ENCODE measurements at places on chromosomes 3 and 15.

- no peak for DNase-seq
Observed at GRCh38 chr3:42668793-42669217, 15.3 kb downstream of the ZBTB47 start.

DNA sequence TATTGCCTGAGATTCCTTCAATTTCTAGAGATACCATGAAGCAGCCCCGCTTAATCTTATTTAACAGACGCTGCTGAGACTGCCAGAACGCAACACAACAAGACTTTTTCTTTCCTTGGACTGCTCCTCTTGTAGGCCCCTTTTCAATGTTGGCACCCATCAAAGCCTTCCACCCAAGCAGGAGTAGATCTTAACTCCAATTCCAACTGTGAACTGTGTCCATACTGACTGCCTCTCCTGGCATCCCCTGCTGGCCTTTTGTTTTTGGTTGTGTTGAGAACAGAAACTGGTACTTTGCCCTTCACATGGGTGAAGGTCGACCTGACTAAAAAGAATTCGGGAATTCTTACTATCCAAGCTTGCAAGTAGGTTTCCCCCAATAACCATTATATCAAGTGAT, 50.2 kb downstream of the TRIM71 start:
- no peak for DNase-seq

DNA sequence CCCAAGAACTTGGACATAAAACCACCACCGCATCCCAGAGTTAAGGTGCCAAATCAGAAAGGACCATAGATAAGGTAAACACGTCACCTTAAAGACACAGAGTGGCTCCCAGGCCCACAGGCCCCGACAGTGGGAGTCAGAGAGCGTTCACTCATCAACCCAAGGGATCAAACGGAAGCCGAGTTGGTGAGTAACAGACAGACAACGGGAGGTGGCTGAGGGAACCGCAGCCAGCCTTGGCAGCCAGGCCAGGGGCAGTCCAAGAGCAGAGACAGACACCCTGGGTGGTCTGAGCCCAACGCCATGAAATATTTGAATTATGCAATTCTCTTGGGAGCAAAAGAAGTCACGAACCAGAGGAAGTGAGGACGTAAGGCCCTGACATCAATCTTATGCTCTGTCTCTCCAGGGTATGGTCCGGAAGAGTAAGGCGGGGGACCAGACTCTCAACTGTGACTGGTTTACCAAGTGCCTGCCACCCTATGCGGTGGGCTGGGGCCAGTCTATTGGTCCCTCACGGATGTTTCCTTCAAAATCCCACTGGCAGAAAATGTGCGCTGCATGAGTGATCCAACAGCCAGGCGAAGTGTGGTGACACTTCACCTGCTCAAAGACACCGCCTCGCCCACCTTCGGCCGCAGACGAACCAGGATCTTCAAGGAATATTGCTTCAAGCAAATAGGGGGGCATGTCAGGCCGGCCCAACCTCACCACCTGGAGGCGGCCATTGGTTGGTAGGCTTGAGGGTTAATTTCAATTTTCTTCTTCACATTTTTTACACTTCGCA, 34.3 kb downstream of the TMEM44 start:
- DNase-seq: no peak

DNA sequence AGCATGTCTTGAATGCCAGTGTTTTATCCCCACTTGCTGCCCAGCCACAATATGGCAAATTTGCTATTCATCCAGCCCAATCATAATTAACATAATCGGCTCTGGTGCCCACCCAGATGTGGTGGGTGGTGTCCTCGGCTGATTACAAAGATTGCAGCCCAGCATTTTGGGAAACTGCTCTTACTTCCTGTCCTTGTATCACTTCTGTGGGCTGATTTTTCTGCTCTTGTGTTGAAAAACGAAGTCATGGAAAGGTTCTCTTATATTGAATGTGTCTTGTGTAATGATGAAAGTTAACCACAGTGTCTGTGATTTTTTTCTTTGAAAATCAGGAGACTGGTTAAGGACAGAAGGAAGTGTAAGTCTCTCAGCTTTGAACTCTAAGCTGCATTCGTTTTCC, 141.7 kb downstream of the CACNA2D3 start:
- no peak for DNase-seq

GRCh38 chr3:184583578-184584451, 22.2 kb downstream of the EPHB3 start:
- DNase-seq: no peak

- DNase-seq: no peak
Observed at GRCh38 chr3:185649414-185649813, 63.3 kb downstream of the SENP2 start.
